ENCODE measurements at places on chromosomes 1 and 21.

- DNase-seq: no peak
Observed at GRCh38 chr1:94798462-94798861, 21.7 kb upstream of the SLC44A3 start.

GRCh38 chr21:42544544-42544943 is 30.9 kb downstream of the SLC37A1 start:
- DNase-seq: no peak

DNA sequence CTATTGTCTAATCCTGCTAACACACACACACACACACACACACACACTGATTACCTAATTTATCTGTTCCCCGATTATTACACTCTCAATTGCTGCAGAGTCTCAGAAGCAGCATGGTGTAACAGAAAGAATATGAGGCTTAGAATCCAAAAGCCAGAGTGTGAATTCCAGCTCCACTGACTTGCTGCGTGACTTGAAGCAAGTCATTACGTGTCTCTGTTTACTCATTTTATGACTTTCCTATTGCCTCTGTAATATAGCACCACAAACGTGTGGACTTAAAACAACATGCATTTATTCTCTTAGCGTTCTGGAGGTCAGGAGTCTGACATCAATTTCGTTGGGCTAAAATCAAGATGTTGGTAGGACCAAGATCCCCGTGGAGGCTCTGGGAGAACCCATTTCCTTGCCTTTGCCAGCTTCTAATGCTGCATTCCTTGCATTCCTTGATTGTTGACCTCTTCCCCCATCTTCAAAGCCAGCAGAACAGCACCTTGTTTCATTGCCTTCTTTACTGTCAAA is 55.9 kb upstream of the ATP5PO start:
- DNase-seq: peak; percentile 76

GRCh38 chr1:199308349-199308846 is 669.6 kb downstream of the PTPRC start:
- no peak for DNase-seq

DNA sequence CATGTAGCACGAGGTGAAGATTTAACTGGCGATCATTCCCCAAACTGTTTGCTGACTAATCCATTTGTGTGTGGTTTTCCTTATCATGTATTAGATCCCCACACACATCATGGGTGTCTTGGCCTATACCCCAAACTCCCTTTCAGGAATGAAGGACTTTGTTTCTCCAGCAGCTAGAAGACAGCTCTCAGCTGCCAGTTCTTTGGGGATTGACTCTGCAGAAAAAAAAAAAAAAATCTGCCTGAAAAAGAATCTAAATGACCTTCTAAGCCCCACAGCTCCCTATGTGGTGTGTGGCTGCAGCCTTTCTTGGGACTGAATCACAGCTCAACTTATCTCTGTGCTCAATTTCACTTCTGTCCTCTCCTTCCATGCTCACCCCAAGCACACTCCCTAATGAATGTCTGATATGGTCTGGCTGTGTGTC is 256.3 kb upstream of the DUSP10 start:
- peak; percentile 31 for DNase-seq

DNA sequence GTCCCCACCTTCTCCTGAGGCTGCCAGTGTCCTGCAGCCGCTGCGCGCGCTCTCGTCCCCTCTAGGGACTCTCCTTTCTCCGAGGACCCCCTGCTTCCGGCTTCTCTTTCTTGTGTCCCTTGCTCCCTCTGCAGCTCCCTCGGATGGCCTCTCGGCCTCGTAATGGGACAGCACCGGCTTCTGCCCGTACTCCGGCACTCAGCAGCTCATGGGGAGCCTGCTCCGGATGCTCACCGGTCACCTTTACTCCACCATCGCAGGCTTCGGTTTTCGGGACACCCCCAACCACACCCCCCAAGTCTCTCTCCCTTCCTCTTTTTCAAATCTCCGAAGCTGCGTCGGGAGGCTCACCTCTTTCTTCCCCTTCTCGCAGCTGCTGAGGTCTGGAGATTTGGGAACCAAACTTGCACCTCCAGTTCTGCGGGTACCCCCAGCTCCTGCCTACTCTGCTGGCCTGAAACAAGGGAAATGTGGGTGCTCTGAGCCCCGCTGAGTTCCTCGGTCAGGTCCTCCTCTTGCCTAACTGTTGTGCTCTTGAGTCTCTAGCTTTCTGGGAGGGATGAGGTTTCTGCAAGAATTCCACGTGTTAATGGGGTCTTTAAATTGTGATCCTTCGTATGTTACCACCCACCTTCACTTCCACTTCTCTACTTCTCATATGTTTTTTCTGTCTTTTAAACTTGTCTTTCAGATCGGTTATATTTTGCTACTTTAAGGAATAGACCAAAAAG is 930 bp downstream of the CDC14A start:
- DNase-seq: peak; percentile 17

GRCh38 chr1:49651136-49651535 is 372.6 kb downstream of the AGBL4 start:
- no peak for DNase-seq

Data from fibroblast of skin of scalp (primary cell).